ENCODE measurements at places on chromosomes 3 and 15.

DNA sequence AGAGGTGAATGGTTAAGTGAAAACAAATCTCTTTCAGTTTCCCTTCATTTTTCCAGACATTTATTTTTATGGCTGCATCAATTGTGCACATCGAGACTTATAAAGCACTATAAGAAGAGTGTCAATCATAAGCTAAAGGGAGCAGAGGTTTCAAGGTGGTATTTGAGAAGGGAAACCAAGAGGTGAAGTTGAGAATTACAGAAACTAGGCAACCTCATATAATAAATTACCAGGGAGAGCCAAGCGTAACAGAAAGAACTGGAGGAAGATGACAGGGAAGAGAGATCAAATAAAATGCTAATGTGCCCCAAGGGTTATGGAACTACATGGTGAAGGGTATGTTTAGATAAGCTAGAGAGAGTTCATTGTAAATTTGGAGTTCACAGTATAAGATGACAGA, 6.3 kb upstream of the CCDC54 start:
- DNase-seq, result no peak

DNA sequence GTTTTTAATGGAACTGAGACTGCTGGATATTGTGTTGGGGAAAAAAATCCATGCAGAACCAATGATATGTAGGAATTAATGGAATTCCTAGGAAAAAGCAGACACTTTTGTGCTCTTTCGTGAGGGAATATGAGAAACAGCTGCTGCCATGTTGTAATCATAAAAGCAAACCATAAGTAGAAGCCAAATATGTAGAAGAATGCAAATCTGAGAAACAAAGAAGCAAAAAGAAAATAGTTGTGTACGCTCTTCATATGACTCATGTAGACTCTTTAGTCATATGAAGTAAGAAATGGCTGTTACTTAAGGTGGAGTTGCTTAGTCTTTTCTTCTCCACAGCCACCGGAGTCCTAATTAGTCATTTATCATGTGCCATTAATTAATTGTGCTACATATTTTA, 298.6 kb upstream of the ZNF717 start:
- no peak for DNase-seq

DNA sequence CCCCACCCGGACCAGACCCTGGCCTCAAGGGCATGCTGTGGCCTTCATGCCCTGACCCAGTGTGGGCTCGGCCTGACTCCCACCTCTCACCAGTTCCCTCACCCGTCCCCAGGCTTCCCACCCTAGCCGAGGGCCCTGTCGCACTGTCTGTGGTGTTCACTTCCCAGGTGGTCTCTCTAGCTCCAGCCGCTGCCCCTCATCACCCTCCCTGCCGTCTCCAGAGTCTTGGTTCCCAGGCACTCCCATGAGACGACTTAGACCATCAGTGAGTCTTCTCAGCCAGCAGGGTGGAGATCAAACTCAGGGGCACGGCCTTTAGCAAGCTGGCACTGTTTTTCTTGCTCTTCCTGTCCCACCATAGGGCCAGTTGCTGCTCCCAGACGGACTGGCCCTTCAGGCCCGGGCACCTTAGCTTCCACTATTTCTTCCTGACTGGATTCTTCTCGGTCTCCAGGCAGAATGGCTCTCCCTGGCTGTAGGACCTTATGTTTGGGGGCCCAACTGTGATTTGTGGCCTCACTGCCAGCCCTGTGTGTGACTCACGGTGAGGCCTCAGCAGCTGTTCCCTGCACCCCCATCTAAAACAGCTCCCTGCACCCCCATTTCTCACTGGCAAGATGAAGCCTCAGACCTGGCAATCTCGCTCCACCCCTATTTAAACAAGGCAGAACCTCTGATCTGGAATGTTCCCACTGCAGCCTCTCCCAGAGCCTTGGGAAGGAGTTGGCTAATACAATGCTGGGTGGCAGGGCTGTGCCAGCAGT, 9.4 kb upstream of the PCSK6 start:
- DNase-seq, result no peak

DNA sequence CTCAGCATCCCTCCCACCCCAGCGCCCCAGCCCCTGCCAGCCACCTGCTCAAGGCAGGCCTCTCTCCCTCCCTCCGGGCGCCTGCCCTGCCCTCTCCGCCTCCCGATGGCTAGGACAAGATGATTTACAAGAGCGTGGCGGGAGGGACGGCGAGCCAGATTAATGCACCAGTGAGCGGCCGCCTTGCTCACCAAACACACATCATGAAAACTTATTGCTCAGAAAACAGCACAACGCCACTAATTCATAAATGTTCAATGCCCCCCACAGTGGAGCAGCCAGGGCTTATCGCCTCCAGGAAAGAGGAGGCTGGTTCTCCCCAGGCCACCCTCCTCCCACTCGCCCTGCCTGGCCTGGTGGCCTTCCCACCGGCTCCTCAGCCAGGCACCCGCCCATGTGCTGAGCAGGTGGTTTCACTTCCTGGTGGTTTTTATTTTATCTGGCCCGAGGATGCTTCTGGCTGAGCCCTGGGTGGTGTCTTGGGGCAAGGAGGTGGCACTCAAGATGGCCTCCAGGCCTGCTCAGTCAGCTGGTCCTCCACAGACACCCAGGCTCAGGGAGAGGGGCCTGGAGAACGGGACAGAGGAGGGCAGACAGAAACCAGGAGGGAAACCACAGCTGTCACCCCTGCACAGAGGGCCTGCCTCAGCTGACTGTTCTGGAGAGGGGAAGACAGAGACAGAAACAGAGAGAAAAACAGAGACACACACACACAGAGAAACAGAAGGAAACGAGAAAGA, 284.9 kb downstream of the UACA start:
- DNase-seq, result no peak

GRCh38 chr3:17118771-17119170, 234.0 kb downstream of the PLCL2 start:
- DNase-seq, result no peak

DNA sequence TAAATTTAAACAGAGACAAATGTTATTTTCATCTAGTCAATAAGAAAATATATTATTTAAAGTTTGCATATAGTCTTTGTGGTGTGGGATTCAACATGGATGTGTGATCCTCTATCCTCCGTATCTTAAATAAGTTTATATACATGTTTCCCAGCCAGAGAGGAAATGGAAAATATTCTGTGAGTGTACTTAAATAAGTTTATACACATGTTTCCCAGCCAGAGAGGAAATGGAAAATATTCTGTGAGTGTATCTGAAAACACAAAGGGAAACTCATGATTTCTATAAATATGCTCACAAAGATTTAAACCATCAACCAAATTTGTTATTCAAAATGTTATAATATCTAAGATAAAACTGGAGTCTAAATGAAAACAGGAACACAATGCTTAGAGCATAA, 110.0 kb upstream of the MELTF start:
- no peak for DNase-seq

DNA sequence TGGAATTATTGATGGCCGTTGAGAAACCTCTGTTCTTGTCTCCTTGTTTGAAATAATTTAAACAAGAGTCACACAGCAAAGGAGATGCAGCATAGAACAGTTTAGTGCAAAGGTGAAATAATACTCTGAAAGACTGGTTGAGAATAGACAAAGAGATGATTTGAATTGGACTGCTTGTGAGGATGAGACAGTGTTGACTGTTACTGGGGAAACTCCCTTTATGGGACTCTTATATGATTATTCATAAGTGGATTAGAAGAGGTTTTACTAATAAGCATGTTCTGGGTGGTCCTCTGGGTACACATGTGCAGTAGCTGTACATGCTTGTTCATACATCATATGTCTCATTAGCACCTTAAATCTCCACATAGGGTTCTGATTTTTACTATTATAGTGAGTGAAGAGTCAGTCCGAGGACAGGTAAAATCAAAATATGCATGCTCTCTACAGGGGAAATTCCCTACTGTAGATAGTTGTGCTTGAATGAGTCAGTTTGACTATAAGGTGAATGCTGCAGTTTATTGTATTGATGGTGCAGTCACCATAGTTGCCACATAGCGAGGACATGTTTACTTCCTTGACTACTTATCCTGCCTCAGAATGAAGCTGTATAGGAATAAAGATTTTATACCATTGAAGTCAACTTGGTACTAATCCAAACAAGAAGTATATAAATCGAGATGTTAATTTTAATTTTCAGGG, 498.7 kb downstream of the CNTN6 start:
- no peak for DNase-seq

GRCh38 chr3:70753572-70753971, 441.1 kb upstream of the MDFIC2 start:
- DNase-seq, result no peak

DNA sequence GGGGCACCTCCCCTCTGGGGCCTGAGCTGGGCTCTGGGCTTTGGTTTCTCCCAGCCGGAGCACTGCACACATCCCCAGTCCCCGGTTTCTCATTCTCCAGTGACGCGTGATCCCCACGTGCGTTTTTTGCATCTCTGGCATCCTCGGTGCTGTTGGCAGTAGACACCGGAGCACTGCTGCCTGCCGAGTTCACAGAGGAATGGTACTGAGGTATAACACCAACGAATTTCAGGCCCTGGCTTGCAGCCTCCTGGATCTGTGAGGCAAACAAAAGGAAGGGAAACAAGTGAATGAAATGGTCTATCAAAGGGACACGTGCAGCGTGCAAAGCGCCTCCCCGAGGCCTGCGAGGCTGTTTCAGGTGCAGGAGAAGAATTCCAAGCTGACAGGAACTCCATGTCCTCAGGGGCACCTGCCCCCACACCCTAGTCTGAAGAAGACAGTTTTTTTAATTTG, 112.9 kb downstream of the OXNAD1 start:
- DNase-seq, result no peak

DNA sequence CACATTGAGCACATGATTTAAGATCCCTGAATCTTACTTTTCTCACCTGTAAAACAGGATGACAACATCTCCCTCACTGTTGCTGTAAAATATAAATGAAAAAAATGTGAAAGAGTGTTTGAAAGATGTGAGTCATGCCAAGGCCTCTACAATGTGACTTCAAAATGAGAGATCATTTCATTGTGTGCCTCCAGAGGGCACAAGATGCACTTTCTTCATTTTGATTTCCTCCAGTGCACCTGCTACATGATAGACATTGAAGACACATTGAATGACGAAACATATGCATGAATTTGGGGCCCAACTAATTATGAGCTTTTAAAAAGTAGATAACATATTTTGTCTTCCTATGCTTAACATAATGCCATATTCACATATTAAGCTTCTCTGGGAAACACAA, 170.3 kb downstream of the MOBP start:
- no peak for DNase-seq
